ENCODE measurements at places on chromosomes 6 and 20.
A peak's percentile ranks its signal among the peaks of the same experiment; 100 is the strongest.

DNA sequence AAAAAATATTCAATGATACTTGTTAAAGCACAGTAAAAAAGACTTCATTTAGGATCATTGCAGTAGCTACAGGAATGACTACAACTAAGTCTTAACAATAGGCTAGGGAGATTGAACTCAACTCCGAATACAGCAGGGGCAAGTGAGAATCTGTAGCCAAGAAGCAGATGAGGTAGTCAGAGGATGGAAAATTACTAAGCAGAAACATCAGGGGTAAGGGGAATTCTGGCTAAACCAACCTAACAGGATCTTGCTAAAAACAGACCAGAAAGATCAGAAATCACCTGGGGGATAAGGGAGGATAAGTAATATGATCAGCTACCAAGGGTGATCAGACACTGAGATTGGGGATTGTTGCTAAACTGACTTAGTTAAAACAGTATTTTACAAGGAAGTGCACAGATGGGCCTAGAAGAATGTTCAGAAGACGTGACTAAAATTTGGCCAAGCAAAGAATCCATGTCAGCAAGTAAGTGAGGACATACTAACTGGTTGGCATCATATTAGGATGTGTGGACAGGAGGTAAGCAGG is 217.5 kb downstream of the TENT5A start:
- no peak for DNase-seq

DNA sequence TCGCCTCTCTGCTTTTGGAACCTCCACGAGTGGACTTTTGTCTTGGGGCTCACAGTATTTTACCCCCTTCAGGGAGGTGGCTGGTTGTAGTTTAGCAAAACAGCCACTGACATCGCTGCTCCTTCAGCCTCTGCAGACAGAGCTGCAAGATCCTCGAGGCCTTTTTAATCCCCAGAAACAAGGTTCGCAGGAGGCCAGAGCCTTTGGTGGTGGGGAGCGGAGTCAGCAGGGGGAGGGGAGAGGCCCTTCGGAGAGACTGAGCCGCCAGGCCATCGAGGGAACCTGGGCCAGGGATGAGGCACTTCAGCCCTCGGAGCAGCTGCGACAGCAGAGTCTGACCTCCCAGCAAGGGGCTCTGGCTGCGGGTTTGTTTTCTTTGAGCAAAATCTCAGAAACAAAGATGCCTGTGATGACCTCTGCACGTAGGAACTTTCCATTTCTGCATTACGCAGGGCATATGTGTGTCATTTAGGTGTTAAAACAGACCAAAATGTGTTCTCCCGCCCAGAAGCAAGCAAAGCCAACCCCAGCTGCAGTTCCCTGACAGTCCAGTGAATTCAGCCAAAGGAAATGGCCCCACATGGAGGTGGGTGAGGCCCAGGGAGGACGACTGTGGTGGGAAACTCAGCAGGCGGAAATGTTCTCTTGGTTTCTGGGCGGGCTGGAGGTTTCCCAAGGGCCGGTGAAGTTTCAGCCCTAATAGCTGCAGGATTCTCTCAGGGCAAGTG is 171.2 kb upstream of the SULF2 start:
- DNase-seq, result no peak

DNA sequence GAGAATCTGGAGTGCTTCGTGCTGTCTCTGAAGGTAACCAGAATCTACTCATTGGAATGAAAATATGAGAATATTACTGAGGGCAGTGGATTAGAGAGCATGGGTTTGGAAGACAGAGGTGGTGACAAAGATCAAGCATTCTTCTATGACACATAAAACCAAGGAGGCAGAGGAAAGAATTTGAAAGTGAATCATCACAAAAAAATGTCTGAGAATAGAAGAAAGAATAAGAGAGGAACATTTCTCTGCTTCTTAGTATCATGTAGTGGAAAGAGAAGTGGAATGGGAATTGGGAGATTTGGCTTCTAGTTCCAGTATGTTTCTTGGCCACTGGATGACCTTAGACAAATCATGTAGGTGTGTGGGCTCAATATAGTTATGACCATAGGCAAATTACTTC is 474.0 kb downstream of the TFAP2B start:
- DNase-seq, result no peak

- DNase-seq, result no peak
These were observed 31.1 kb upstream of the GPR6 start for GRCh38 chr6:109946979-109947378.

DNA sequence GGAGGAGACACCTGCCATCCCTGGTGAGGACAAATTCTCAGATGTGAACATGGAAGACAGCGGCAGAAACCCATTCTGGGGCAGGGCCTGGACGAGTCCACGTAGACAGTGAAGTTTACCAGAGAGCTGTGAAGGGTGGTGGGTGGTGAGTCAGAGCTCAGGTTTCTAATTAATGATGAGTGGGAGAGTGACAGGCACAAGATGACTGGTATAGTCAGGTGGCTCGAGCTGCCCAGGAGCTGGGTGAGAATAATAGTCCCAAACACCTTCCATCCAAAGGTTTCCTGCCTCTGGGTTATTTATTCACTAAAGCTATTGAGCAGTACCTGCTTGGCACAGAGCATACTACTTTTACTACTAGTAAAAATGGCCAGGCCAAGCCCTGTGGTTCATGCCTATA is 6.0 kb downstream of the TLDC2 start:
- DNase-seq, result no peak

- no peak for DNase-seq
These were observed 235.2 kb downstream of the ALDH8A1 start for GRCh38 chr6:134714679-134715078.

- DNase-seq, result no peak
These were observed 167.8 kb downstream of the LRFN2 start for GRCh38 chr6:40419377-40419776.

DNA sequence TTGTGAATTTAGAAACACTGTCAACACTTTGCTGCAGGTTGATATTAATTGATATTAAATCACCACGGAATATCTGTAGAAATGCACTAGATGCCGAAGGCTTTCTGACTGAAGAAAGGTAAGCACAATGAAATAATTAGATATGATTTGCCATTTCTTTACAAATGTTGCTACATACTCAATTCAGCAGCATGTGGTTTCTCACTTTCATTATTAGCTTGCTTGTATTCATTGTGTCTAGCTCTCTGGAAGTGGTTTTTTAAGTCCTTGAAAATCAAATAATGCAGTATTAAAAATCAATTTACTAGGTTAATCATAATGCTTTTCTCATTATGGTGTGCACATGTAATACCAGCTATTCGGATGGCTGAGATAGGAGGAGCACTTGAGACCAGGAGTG is 231.3 kb upstream of the MARCKS start:
- DNase-seq, result no peak

- DNase-seq, result no peak
These were observed 46.6 kb downstream of the HCRTR2 start for GRCh38 chr6:55220961-55221360.

GRCh38 chr20:48324744-48325143 is 503.1 kb downstream of the PREX1 start:
- DNase-seq, result no peak

- peak; percentile 23 for DNase-seq
These were observed 159.7 kb upstream of the RPS6KA2 start for GRCh38 chr6:166786704-166787293.

DNA sequence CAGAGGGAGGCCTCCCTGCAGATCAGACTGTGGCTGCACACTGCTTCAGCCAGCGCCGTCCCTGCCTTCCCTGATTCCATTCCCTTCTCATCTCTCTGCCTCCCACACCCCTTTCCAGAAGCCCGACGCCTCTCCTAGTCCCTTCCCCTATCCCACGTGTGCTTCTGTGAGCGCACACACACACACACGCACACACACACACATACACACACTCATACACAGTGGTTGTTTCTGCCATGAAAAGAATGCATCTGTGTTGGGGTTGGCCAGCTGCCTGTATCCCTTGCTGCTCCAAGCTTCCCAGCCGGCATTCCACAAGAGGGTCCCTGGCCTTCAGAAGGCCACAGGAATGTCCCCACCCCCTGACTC is 51.7 kb downstream of the MOCS1 start:
- DNase-seq, result no peak

DNA sequence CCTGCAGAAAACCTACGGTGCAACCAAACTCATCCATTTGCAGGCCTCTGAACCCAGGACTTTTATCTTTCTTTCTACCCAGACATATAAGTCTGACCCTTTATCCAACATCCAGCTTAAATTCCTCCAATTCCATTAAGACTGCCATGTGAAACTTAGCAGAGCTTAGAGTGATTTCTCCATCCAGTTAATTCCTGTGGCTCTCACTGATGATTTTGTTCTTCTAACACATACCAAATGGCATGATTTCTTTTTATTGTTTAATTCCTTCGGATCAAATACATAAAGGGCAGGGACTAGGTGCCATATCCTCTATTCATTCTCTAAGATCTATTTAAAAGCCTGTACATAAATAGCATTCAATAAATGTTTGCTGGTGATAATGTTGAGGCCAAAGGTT is 92.9 kb downstream of the TASP1 start:
- no peak for DNase-seq

GRCh38 chr6:140956571-140957369 is 1176.0 kb upstream of the GJE1 start:
- no peak for DNase-seq

GRCh38 chr20:13625304-13625979 is 13.3 kb downstream of the TASP1 start:
- DNase-seq, result no peak

All from GDM1 (cell line).